ENCODE measurements at places on chromosomes 6 and 20.

DNA sequence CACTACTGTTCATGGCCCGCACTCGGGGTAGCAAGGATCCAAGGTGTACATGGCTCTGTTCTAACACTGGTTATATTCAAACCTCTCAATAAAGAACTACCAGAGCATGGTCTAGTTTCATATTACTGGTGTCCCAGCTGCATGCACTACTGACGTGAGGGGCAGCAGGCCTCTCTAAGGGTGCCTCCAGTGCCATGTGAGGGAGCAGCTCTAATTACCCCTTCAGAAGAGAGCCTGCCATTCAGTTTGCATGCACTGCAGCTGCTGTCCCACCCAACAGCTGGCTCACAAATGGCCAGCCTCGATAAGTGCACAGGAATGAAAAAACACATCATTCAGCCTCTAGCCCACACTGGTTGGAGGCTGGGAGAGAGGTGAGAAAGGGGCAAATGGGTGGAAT is 85.2 kb downstream of the SMLR1 start:
- no peak for DNase-seq

GRCh38 chr20:50980851-50981713 is 22.5 kb downstream of the MOCS3 start:
- DNase-seq: peak; percentile 78

- DNase-seq: no peak
These were observed 131.1 kb upstream of the HSF2 start for GRCh38 chr6:122268394-122268793.

DNA sequence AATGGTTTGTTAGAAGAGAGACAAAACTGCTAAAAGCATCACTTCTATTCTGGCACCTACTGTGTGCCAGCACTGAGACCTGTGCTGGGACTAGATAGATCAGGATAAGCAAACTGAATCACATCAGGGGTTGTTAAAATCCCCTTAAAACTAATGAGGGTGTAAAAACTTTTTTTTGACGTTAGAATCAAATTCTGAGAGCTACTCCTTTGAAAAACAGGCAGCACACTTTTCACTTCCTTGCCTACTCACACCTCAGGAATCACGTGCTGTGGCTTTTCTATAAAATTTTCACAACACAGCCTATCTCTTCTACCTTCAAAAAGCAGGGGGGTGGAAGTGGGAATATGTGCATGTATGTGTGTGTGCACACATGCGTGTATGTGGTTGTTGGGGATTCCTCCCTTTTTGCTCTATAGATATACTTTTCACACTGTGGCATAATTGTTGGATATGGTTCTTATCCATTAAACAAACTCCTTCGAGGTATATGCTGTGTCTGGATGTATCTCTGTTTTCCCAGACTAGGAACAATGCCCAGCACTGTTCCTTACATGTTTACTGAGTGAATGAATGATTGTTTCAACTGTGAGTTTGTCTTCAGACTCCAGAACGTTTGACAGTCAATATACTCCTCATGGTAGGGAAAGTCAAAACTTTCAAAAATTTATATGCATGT is 105.4 kb downstream of the FYN start:
- no peak for DNase-seq

DNA sequence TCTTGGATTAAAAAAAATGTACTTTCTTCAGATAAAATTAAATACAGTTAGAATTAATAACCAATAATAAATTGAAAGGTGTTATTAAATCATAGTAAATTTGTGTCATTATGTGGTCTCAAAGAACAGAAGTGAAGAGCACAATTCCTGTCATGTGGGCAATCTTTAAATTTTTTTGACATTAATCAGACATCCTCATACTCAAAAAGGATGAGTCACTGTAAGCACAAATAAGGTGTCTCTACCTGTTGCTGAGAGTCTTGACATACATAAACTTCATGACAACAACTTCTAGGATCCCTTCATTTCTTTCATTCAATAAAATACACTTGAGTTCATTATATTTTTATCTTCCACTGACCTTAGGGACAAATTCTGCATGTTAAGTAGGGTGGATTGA is 76.1 kb downstream of the SLC22A3 start:
- no peak for DNase-seq

- no peak for DNase-seq
These were observed 541.0 kb upstream of the SPTLC3 start for GRCh38 chr20:12467758-12468157.

- DNase-seq: no peak
These were observed 875.9 kb downstream of the HACE1 start for GRCh38 chr6:103983860-103984259.

DNA sequence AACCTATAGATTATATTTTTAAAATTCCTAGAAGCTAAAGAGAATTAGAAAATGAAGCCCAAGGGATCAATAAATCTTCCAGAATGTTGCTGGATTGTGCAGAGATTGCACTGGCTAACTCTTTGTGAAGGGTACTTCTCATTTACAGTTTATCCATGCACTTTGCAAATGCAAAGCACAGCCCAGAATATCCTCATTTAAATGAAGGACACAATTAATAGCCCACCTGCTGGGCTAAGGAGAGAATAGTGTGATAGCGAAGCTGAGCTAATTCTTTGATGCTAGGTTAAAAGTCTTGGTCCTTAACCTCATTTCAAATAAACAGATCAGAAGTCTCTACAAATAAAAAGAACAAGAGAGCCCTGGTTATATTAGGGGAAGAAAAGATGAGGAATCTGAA is 72.5 kb downstream of the SMPDL3A start:
- DNase-seq: no peak

DNA sequence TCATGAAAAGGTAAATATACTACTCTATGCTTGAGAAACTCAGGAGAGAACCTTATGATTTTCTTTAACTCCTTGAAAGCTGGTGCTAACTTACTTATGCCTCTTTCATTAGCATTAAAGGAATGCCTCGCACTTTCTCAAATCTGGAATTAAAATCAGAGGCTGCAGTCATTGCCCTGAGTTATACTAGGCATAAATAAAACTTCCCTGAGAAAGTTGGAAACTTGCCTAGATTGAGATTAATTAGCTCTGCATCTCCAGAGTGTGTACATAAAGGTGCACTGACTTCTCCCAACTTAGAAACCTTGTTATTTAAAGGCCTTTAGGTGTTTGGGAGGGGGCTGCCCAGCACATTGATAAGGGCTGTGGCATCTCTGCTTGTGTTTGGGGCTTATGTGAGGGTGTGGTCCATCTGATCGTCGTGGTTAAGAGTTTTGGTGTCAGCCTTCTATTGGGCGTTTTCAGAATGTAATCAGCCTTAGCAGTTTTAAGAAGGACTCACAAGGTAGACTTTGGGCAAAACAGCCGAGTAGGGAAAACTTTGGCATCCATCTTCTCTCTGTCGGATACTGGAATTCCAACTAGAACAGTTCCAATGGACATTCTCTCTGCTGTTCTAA is 32.1 kb upstream of the CCN6 start:
- no peak for DNase-seq

DNA sequence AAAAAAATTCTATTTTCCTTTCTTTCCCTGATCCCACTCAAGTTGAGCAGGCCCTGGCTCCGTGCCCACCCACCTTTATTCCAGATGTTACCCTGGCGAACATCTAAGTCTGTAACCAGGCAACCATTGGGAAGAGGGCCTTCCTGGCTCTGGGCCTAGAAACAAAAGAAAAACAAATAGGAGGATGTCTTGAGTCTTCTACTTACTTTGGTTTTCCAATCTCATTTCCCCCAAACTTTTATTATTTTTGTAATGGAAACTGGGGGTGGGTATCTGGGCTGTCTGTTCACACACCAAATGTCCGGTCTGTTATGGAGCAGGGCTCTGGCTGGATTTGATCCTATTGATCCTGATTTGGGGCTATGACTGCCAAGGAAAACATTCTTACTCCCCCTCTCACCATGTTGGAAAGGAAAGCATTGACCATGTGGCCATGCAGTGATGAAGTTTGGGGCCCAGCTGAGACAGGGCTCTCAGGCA is 744.1 kb downstream of the DHX35 start:
- no peak for DNase-seq

DNA sequence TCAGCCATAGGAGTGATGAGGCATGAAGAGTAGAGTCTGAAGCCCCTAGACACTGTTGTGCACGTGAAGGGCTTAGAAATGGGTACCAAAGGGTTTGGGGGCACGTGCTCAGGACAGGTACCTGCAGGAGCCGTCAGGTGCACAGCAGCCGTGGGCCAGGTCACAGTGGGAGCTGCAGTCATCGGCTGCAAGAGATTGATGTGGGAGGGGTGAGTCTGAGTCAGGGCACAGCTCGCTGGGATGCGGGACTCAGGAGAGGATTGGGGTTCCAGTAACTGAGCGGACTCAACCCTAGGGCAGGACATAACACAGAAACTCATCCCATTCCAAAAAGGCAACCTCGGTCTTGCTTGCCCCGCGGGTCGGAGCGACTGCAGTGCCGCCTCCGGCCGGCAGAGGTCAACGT is 1.1 kb downstream of the DLK2 start:
- DNase-seq: peak; percentile 52

- no peak for DNase-seq
These were observed 73.0 kb upstream of the SYNJ2 start for GRCh38 chr6:157908369-157909281.

GRCh38 chr6:132684272-132684671 is 25.3 kb upstream of the TAAR1 start:
- no peak for DNase-seq

DNA sequence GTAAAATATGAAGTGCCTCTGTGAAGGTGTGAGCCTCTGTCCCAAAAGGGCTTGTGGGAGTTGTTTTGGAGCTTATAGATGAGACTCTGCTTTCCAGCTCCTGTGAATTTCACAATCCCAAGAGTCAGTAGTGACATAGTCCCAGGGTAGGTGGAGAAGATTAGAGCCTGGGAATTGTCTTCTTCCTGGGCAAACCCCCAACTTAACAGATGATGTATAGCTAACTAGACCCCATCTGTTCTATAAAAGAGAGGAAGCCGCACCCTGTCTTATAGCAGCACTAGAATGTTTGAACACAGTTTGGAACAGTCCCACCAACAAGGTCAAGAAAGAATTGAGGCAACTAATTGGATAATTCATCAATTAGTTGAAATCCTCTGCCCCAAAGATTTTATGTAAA is 294.7 kb downstream of the ZNF217 start:
- DNase-seq: no peak

DNA sequence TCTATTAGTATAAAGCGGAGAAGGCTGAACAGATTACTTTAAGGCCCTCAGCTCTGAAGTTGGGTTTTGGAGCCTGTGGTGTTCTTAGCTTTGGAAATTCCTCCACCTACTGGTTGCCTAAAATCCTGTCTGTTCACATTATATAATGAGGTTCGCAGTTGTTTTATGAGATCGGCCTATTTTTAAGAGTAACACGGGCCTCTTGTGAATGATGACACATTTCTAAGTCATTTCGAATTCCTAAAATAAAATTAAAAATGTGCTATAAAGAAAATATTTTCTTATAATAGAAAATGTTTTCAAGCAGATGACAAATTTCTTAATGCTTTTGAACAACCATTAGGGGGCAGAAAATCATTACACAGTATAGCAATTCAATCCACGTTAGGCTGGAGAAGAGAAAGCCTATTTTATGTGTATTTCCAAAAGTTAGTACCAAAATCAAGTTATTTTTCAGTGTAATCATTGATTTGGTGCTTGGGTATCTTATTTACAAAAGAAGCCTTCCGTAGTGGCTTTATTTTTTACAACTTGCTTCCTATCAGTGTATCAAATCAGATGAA is 15.8 kb upstream of the FAM8A1 start:
- DNase-seq: peak; percentile 62

GRCh38 chr6:104623052-104623690 is 236.5 kb downstream of the HACE1 start:
- DNase-seq: peak; percentile 75

- DNase-seq: no peak
These were observed 64.2 kb upstream of the BTN3A2 start for GRCh38 chr6:26300828-26301227.

DNA sequence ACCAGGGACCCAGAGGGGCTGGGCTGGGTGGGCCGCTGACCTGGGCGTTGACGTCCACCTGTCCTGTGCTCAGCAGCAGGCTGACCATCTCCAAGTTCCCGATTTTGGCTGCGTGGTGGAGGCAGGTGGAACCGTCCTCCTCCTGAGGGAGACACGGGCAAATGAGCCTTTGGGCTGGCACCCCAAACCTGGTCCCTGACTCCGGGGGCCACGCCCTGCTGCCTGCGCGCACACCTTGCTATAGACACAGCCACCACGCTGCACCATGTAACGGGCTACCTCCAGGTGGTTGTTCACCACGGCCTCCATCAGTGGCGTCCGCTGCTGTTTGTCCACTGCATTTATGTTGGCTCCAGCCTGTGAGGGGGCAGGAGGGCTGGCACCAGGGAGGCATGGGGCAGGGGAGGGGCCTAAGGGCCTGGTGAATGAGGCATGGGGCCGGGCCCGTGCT is 7.8 kb upstream of the SLC44A4 start:
- DNase-seq: no peak

DNA sequence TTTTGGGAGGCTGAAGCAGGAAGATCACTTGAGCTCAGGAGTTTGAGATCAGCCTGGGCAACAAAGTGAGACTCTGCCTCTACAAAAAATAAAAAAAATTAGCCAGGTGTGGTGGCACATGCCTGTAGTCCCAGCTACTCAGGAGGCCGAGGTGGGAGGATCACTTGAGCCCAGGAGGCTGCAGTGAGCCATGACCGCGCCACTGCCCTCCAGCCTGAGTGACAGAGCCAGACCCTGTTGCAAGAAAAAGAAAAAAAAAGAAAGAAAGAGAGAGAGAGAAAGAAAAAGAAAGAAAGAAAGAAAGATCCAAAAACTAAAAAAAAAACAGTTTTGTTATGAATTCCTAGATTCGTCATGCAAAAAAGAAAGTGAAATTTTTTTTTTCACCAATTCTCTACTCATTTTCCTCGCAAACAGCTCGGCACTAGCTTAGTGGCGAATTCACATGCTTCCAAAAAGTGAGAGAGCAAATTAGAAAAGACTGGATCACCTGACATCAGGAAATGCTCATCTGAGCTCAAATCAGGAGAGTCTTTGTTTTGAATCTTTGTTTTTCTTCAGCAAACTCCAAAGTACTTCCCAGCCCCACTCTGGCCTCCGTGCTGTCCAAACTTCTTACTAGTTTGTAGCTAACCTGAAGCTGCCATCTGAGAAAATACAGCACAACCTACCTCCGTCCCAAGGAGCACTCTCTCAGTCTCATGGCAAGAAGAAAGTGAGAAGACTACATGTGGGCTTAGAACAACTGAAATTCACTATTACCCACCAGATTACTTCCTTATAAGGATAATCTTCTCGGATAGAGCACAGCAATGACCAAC is 27.0 kb downstream of the IPCEF1 start:
- DNase-seq: no peak

- DNase-seq: no peak
These were observed 2.8 kb upstream of the KCNQ2 start for GRCh38 chr20:63475209-63475608.

- DNase-seq: peak; percentile 42
These were observed 145.6 kb upstream of the MANEA start for GRCh38 chr6:95431637-95432228.

- no peak for DNase-seq
These were observed 4.5 kb upstream of the INSM1 start for GRCh38 chr20:20363434-20363798.

DNA sequence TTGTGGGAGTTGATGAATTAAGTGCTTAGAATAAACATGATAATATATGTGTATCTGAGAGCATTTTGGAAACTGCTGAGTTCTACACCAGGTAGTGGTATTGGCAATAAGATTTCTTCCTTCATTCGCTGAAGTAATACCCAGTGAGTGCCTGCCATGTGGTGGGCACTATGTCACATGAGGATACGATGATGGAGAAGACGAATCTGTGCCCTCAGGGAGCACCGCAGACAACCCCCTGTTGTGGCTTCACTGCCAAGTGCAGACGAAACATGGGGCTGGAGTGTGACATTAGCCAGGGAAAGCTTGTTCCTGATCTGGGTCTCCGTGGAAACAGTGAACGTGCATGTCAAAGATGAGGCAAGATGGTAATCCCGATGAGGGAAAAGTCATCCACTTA is 7.9 kb downstream of the ZNF76 start:
- DNase-seq: no peak

Data from OCI-LY7 (cell line).